ENCODE measurements at places on chromosomes 2 and 18.

- DNase-seq = no peak
Observed at GRCh38 chr2:223563462-223563861, 38.7 kb downstream of the SCG2 start.

- no peak for DNase-seq
Observed at GRCh38 chr2:158600155-158600802, 143.5 kb downstream of the PKP4 start.

- DNase-seq = no peak
Observed at GRCh38 chr2:237573721-237574415, 7.5 kb downstream of the PRLH start.

- DNase-seq = no peak
Observed at GRCh38 chr2:37623406-37623805, 48.0 kb downstream of the CDC42EP3 start.

GRCh38 chr2:140990416-140990815 is 1140.4 kb downstream of the LRP1B start:
- no peak for DNase-seq

DNA sequence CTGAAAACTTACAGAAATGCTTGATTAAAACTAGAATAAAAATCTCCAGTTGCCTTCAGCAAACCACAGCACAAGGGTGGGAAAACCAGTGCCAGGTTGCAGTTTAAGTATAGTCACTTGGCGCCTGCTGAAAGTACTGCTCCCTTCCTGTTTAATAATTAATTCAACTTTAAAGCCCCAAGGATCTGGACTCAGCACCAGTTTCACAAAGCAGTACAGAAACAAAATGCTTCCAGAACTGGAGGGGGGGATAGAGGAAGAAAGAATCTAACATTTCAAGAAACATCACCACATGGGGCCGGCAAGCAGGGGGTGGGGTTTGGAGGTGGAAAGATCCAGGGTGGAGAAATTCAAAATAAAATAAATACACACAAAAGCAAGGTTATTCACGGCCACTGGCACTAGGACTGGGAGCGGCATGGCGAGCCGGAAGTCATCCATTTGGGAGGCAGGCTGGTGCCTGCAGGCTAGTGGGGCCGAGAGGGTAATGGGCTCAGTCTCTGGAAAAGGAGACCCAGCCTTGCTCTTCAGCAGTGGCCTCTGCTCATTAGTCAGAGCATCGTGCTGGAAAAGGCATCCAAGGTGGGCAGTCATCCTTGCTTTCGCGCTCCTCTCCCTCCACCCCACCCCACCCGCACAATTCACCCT is 85.8 kb downstream of the POU3F3 start:
- DNase-seq = no peak

DNA sequence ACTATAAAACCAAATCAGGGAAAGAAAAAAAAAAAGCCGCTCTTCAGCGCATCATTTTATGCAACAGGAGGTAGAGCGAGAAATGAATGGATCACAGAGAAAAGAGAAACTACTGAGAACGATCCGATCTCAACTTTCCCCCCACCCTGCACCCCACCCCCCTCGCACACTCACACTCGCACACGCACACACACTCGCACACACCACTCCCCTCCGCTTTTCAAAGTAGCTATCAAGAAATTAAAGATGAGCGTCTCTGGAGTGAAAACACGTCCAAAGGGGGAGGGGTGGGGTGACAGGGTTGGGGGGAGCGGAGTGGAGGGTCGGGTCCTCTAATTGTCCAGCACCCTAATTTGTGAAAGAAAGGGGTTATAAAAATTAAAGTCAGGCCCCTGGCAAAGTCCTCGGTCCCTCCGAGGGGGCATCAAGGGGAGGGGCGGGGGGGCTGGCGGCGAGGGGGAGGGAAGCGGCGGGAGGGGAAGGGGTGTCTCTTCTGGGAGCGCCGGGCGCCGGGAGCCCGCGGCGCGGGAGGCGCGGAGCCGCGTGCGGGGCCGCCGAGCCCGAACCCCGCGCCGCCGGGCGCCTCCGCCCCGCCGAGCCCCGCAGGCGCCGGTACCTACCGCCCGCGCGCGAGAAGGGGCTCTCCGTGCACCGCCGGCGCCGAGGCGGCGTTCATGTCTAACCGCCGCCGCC is 428 bp downstream of the TCF4 start:
- DNase-seq = no peak

DNA sequence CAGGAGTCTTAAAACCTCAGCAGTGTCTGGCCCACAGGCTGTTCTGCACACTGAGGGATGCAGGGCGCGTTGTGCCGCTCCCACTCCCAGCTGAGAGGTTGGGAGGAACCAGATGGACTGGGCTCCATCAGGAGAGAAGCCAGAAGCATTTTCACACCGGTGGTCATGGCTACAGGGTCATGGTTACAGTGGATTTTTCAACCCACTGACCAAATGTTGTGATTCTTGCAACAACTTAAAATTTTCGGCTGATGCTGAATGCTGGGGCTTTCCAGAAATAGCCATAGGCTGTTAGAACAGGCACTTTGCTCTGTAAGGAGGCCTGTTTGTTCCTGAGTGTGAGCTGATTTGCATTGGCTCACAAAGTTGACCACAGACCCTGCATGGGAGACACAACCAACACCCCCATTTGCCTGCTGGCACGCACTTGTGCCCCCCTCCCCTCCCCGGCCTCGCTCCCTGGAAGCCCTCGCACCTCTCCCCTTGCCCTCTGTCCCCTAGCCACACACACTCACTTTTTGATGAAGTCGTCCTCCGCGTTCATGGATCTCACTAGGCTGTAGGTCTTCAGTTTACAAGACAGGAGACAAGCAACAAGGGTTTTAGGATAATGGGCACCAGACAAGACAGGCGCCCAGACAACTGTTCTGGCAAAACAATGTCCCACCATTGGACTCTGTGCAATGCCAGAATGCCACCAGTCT is 3.4 kb downstream of the LPIN1 start:
- no peak for DNase-seq

- DNase-seq = no peak
Observed at GRCh38 chr2:217223222-217223930, 363.5 kb upstream of the TNP1 start.

DNA sequence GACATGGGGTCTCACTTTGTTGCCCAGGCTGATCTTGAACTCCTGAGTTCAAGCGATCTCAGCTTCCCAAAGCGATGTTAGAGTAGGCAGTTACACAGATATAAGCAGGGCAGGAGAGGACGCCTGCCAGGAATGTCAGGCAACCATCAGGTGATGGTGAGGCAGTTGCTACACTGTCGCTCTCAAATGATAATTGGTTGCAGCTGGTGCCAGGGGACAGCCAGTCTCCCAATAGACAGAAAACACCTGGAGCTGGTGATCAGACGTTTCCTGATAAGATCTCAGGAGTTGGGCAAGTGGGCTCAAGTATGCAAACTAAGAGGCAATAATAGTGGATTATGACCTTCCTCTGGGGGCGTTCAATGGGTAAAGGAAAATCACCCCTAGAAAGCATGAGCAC is 163.1 kb upstream of the RGPD4 start:
- DNase-seq = no peak

DNA sequence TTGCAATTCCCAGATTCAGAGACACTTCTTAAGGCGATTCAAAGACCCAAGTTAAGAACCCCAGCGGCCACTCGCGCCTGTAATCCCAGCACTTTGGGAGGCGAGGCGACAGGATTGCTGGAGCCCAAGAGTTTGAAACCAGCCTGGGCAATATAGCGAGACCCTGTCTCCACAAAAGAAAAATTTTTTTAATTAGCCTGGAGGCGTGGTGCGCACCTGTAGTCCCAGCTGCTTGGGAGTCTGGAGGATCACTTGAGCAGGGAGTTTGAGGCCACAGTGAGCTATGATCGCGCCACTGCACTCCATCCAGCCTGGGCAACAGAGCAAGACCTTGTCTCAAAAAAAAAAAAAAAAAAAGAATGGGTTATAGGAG is 585 bp upstream of the ANAPC1 start:
- no peak for DNase-seq

DNA sequence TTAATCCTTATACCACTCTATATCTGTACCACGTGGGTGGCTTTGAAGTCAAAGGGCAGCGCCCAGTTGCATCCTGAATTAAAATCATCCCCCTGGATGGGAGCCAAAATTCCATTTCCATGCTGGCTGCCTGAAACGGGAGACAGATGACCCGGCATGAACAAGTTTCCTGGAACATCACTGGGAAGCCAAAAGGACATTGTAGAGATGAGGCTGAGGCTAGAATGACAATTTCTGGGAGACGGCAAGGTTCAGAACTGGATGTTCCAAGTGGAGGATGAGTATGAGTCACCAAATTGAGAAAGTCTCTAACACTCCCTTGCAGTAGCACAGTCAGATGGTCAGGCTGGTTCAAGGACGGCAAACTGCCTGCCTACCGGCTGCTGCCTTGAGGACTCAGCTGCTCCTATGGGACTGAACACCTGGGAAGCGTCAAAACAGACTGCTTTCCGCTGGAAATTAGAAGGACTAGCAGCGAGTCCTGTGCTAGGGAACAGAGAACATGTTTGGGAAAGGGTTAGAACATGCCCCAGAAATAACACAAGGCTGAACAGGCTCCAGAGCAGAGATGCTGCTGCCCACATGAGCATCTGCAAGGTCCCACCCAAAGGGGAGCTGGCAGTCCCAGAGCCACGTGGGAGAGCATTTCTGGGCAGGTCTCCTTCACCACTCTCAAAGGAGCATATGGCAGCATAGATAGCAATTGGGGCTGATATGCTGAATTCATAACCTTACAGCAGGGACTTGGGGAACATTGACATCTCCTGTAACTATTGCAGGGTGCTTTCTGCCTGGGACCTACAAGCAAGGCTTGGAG is 32.0 kb downstream of the YPEL5 start:
- DNase-seq = no peak

- no peak for DNase-seq
Observed at GRCh38 chr2:113818382-113818951, 62.0 kb upstream of the SLC35F5 start.

GRCh38 chr2:86025229-86025820 is 80.4 kb downstream of the POLR1A start:
- no peak for DNase-seq

DNA sequence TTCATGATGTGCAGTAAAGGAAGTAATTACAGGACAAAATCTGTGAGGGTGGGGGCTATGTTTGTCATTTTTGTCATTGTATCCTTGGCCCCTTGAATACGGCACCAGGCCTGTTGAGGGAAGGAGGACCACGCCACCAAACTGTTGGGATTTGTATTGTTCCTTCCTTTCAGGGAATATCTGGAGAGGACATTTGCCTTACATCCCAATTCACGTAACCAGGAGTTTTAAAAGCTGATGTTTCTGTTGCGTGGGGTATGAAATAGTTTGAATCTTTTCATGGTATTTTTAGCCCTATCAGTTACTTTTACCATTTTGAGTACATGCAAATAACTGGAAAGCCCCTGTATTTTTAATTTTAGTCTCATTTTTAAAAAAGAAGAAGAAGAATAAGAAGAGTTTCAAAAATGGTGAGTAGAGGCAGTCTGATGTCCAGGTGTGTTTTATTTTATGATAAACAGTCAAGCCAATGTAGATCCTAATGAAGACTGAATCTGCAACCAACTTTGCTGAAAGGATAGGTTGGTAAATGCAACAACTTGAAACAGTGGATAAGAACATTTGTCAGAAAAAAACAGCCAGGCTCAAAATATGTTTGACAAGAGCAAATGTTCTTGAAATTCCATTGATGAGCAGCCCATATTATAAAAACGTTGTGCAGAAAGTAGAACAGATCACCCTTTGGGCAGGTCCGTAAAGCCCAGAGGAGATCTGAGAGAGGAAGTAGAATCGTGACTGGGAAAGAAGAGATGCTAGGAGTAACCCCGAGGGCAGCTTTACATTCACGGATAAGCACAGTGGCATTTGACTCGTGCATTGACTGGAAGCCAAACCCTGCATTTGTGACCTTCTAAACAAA is 54.5 kb downstream of the RASGRP3 start:
- DNase-seq = no peak

DNA sequence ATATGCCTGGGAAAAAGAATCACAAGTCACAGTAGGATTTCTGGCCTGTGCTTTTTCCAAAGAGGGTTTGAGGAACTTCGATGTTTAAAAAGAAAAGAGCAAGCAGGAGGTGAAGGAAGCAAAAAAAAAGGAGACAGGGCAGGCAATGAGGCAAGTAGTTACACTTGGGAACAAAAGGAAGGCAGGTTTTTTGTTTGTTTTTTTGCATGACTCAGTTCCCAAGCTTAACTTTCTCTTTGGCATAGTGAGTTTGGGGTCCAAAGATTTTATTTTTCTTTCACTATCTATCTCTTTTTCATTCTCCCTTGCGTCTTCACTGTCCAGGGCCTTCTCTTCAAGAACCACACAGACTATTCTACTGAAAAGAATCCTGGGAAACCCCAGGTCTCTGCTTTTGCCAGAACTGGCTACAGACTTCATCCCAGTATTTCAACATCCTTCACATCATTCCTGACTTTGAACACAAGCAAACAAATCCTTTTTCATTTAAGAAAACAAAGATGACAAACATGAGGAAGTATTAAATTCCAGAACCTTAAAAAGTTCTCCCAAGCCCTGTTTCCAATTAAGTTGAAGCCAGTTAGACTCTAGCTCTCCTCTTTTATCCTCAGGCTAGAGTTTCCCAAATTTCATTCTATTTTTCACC is 210.7 kb upstream of the RND3 start:
- DNase-seq = no peak

- DNase-seq = no peak
Observed at GRCh38 chr18:34492652-34493051, 217.4 kb upstream of the DTNA start.

- no peak for DNase-seq
Observed at GRCh38 chr18:62991959-62992358, 276.6 kb downstream of the PHLPP1 start.

DNA sequence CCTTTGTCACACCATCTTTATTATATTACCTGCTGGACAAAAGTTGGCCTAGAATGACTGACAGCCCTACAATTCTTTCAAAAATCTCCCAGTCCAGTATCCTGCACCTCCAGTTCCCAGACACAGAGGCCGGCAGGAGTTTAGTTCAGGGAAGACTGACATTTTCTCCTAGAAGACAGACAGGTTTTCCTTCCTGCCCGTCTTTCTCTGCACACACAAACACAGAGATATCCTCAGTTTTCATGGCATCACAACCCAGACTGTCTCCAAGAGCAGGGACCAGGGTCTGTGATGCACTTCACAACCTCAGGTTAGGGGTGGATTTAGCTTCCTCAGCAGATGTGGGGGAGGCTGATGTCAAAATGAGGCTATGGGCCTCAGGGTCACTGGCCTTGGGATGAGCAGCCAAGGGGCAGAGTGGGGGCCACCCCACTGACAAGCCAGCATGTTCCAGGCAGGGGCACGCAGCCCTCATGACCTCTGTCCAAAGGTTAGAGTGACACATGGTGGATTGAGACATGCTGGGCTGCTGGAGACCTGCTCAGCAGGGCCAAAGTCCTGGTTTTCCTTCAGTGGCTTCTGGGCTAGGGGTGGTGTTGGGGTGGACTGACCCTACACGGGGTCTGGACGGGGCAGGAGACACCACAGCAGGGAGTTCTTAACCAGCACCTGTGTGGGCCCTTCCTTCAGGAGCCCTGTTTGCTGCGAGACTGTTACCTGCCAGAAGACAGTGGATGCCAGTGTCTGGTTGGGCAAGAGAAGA is 70.5 kb downstream of the SFXN5 start:
- no peak for DNase-seq

DNA sequence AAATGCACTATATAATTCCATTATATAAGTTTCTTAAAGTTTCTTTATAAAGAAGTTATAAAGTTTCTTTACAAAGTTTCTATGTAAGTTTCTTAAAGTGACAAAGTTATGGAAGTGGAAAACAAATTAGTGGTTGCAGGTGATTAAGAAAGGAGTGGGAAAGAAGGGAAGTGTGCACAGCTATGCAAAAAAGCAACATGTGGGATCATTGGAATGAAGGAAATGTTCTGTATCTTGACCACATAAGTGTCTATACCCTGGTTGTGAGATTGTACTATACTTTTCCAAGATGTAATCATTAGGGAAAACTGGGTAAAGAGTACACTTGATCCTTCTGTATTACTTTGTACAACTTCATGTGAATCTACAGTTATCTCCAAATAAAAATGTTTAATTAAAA is 1541.1 kb downstream of the LRP1B start:
- DNase-seq = no peak

All from stimulated activated CD8-positive, alpha-beta memory T cell treated with anti-CD3 and anti-CD28 coated beads, Interleukin-4, amount 100 ng/mL, for 4 hours (primary cell).